ENCODE measurements at places on chromosomes 3 and 15.

GRCh38 chr3:10194328-10195071 lies 29.8 kb downstream of the IRAK2 start:
- DNase-seq, result no peak

DNA sequence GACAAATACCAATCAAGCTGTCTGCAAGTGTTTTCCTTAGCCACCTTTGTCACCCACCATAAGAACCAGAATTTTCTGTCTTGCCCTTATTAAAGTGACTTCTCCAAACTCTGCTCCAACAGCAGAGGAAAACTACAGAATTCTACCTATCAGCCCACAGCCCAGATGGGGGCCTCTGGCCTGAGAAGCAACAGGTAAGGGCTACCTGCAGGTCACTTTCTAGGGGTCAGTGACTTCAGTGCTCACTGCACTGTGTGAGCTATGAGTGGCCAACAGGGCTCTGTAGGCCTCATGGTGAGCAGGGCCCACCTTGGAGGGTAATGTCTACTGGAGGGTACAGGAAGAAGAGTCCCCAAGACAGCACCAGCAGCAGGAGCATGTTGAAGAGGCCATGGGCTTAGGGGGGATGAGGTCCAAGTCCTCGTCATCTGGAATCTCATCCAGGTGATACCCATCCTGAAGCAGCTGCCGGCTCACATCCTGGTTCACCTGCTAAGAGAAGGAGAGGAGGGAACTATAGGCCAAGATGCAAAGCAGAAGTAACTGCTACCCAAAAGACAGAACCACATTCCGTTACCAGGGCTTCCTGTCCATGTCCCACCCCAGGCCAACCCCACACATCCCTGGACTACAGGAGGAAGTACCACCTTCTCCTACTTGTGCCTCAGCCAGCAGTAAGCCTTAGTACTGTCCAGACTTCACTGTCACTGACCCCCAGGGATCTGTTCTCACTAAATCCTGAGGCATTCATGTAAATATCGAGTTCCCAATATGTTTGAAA lies 4.2 kb downstream of the FAM219B start:
- no peak for DNase-seq

DNA sequence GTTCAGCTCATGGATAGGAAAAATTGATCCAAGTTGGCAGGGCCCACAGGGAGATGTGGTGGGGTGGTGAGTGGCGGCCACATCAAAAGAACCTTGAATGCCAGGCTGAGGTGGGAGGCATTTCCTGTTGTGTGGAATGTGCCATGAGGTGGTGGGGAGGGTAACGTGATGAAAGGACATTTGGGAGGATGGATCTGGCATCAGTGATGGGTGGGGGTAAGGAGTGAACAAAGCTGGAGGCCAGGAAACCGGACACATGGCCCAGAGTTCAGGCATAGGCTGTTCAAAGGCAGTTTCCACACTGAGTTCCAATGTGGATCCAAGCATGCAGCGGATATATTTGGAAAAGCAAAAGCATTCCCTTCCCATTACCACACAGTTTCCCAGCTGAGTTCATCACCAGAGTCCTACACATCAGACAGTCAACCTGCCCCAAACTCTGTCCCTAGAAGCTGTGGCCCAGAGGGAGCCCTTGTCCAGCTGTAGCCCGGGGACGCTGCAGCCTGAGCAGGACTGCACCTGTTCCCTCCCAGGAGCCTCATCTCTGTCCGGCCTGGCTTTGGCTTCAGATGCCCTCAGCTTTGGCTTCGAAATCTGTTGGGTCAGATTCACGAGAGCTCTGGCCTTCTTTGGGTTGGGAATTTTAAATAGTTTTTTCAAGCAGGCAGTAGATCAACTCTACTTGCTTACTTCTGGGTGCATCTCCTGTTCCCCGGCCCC lies 37.8 kb upstream of the GOLGA6B start:
- DNase-seq, result no peak

- no peak for DNase-seq
Measured at GRCh38 chr15:69787791-69788190, 309.9 kb downstream of the TLE3 start.

- DNase-seq, result no peak
Measured at GRCh38 chr3:101695779-101696372, 9.4 kb upstream of the RPL24 start.

DNA sequence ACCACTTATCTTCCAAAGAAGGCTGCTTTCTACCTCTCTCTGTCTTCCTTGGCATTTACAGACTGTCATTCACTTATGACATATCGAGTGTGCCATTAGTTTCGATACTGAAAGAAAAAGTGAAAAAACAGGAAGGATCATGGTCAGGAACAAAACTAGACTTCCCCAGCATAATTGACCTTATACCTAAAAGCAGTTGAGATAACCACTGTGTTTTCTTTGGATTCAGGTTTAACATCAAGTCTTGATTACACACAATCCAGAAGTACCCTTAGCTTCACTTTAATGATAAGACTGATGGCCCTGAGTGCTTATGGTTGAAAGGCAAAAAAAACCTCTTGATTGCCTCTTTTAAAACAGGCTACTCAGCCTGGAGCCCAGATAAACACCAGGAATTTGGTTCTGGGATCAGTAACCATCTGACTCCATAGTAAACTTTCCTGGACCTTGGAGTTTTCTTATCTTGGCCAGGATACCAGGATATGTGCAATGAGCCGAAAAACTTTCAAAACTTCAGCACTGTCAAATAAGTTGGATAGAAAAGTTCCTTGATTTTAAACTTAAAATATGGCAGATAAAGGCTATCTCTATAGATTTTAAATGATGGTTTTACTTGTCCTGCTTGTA lies 5.0 kb upstream of the UACA start:
- no peak for DNase-seq

DNA sequence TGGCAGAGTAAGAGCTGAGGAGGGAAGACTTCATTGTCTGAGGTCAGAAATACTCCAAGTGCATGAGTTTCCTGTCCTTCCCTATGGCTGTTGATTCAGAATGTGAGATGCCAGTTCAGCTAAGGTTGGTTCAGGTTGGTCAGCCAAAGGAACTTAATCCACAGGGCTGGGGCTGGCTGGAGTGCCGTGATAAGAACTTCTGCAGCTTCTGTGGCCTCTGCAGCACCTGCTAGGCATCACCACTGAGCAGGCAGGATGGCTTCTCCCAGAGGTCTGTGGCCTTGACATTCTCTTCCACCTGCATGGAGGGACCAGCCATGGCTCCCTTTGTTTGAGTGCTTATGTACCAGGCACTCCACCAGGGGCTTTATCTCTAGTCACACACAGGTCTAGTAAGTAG lies 109.5 kb upstream of the PLXNA1 start:
- DNase-seq, result no peak

Data from stimulated activated CD8-positive, alpha-beta memory T cell treated with anti-CD3 and anti-CD28 coated beads, Interleukin-7, amount 100 ng/mL, for 1 hour (primary cell).